ENCODE measurements at places on chromosomes 12 and 14.

DNA sequence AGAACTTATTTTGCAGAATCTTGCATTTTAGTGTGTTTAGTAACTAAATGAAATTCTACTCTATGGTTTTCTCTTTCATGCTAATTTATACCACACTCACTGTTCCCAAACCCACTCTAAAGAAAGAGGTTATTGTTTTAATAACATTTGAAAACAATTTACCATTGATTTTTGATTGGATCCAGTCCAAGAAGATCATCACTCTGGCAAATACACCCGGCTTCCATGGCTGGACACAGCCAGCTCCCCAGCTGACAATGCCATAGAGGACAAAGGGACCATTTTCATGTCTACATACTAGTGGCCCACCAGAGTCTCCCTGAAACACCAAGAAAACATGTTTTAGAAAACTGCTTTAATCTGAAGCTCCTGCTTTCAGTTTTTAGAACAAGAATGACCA lies 42.4 kb downstream of the OVCH1 start:
- DNase-seq = no peak

- DNase-seq = no peak
Observed at GRCh38 chr14:73783107-73783727, 68.4 kb upstream of the PTGR2 start.

- no peak for DNase-seq
Observed at GRCh38 chr12:79566452-79567174, 124.2 kb downstream of the PAWR start.

GRCh38 chr12:48126953-48127630 lies 7.9 kb downstream of the PFKM start:
- DNase-seq = no peak
